ENCODE measurements at places on chromosomes 11 and 22. TPM values are rescaled to one million over a fixed set of nuclear protein-coding genes. Genes with fewer than 3 reads are reported as not detected.
A peak's percentile ranks its signal among the peaks of the same experiment; 100 is the strongest.

DNA sequence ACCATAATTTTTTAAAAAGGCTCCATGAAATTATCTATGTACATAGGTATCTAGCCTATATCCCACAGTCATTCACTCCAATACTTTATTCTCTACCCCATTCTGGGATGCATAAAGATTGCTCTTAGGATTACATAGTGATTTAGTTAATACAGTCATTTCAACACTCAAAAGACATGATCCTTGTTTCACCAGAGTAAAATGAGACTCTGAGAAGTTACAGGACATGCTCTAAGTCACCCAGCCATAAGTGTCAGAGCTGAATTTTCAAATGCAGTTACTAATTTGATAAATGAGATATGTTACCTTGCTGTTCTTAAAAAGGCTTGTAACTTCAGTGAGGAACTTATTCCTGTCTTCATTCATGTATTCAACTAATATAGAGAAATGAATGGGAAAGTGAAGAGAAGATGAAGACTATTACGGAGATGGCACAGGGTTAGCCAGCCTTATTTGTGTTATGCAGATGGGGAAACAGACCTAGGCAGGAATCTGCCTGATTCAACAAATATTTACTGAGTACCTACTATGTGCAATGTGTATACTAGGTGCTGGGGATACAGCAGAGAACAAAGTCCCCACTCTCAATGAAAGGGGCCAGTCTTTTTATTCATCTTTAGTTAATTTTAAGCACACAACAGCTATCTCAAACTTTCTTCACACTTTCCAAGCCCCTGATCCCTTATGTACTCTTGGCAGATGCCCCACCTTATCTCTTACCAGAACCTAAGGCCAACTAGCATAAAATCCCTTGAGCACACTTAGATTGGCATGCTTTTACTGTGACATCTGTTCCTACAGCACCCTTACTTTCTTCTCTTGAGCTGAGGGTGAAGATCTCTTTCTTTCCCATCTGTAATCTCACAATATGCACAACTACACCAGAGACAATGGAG lies 21.6 kb downstream of the MAPK1 start:
- DNase-seq: no peak

DNA sequence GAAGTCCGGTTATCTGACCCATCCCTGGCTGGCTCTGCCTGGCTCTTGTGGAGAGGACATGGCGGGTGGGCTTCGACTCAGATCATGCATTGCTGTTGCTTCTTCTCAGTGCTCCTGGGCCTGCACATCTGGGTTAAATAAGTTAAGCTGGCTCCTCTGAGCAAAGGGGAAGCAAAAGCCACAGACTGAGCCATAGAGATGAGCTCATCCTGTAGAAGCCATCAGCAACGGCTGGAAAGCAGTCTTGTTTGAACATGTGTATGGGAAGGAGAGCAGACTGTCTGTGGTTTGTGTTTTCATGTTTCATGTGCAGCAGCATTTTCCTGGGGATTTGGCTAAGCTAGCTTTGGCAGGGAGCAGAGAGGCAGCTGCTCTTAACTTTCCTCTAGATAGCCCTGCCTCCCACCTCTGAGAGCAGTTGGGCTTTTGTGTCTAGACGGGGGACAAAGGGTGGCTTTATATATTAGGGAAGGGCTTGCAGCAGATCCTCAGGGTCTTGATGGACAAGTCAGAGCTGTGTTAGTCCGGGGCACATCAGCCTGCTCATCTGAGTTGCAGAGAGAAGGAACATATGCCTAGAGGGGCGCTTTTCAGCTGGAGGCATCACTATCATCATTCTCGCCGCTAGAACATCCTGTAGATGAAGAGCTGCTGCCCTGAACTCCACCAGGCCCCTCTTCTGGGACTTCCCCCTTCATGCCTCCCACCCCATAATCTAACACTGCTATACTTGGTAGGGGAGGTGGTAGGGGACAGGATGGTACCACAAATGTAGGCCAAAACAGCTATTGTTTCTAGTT lies 14.9 kb downstream of the DCPS start:
- DNase-seq: peak; percentile 95

- no peak for DNase-seq
Observed at GRCh38 chr11:83681906-83682610, 395.9 kb upstream of the CCDC90B start.

DNA sequence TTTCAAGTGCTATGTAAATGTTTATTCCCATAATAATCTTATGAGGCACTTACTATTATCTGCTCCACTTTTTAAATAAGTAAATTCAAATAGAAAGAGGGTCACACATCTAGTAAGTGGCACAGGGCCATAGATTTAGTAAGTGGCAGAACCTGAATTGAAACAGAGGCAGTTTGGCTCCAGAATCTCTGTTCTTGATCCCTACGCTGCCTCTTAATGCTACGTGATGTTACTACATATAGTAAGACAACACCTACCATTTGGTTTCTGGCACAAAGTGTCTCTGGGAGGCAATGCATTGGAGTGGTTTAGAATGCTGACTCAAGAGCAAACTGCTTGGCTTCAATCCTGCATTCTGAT lies 1018.3 kb downstream of the DLG2 start:
- no peak for DNase-seq

APOA5 gene
- total RNA-seq: not detected

ATG16L2 gene
- 9.1 TPM for total RNA-seq

Data from fibroblast of the aortic adventitia (primary cell).